ENCODE measurements at places on chromosomes 13 and 19.

- DNase-seq, result peak; percentile 62
Observed at GRCh38 chr19:1088416-1089010, 6.7 kb downstream of the POLR2E start.

- DNase-seq, result no peak
Observed at GRCh38 chr19:10430505-10431253, 10.3 kb downstream of the PDE4A start.

GRCh38 chr13:84821261-84821660, 939.0 kb upstream of the SLITRK1 start:
- DNase-seq, result no peak

DNA sequence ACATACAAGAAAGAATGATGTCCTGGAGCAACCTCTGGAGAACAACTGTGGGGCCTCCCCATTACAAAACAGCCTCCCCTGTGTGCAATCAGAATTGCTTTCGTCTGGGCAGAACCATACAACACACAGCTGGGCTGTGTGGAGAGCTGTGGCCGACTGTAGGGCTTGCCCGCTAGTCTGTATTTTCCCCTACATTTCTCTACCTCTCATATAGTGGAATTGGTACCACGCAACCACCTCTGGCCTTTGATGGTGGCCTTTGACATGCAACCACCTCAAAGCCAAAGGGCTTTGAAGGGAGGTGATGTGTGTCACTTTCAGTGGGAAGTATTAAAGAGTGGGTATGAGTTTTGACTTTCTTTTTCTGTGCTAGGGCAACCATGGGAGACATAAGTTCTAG, 34.0 kb downstream of the GARRE1 start:
- DNase-seq, result no peak

- peak; percentile 93 for DNase-seq
Observed at GRCh38 chr19:42295831-42296525, 6.0 kb upstream of the PRR19 start.

DNA sequence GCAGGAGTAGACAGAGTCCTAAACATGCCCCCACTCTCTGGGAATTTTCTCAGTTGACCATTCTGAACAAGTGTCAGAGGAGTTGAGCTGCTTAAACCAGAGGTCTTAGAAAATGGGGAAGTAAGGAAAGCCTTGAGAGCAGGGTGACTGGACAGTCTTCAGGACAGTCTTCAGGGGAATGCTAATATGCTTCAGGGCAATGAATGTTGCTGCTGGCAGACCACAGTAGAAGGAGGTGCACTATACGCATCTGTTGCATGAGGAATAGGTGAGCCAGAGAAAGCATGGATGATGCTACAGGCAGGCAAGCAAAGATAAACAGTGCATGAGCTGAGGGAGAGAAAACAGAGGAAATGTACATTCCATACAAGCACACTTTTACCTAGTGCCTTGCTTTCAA, 196.6 kb upstream of the GPR12 start:
- no peak for DNase-seq

GRCh38 chr19:49331616-49332055, 3.6 kb upstream of the CD37 start:
- peak; percentile 65 for DNase-seq

GRCh38 chr13:109840201-109840892, 54.0 kb upstream of the IRS2 start:
- no peak for DNase-seq

DNA sequence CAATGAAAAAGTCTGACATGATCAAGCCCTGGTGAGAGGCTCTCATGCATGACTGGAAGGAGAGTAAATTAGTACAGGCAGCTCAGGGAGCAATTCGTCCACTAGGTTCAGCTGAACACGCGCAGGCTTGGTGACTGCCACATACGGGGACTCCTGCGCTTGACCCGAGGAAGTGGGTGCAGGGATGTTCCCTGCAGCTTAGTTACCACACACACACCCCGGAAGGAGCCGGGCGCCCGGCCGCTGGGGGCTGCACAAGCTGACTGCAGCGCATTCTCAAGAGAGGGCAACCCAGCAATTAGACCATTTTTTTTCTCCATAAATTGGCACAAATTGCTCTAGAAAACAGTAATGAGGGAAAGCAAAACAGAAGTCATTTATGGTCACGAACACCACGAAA, 23.0 kb upstream of the MIER2 start:
- no peak for DNase-seq

DNA sequence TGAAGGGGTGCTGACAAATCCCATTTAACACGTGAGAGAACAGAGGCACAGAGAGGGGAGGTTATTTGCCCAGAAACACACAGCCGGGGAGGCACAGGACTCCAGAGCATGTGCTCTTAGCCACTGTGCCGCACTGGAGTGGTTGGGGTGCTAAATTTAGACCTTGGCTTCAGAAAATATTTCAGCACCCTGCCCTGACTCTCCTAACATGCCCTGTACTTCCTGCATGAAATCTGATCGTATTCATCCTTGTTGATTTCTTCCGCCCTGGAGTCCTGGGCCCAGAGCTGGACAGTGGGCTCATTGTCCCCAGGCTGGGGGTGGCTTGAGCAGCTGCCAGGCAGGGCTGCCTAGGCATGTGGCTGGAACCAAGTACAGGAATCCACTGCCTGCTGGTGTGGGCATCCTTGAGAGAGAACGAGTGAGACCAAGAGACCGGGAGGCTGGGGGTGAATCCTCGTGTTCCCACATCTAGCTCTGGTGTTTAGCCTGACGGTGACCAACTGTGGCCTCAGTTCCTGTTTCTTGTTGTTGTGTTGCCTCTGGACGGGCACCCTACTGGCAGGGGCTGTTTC, 5.3 kb downstream of the SLC27A1 start:
- no peak for DNase-seq

DNA sequence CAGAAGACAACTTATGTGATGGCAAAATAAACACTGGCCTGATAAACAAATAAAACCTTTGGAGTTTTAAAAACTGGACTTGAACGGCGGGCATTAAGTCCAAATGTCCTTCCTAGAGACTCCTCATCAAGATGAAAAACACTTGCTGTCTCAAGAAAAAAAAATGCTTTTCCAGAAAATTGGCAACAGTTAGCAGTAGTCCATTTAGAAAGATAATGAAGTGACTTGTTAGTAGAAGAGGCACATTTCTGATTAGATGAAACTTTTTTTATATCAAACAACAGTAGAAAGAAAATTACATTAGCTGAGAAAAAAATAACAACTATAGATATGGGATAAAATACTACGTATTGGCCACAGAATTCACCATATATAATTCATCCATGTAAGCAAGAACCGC, 1750.7 kb upstream of the PCDH20 start:
- DNase-seq, result no peak

- DNase-seq, result no peak
Observed at GRCh38 chr13:96388598-96388997, 298.7 kb downstream of the HS6ST3 start.

DNA sequence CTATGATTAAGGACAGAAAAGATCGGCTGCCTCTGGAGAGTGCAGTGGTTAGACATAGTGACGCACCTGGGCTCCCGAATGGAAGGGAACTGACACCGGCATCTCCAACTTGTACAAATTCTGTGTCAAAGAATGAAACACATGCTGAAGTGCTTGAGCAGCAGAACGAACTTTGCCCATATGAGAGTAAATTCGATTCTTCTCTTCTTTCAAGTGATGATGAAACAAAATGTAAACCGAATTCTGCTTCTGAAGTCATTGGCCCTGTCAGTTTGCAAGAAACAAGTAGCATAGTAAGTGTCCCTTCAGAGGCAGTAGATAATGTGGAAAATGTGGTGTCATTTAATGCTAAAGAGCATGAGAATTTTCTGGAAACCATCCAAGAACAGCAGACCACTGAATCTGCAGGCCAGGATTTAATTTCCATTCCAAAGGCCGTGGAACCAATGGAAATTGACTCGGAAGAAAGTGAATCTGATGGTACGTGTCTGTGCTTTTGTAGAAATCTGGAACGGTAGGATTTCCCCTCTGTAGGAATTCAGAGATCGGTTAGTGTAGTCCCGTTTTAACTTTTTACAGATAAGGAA, 16.9 kb downstream of the ERCC5 start:
- DNase-seq, result no peak

DNA sequence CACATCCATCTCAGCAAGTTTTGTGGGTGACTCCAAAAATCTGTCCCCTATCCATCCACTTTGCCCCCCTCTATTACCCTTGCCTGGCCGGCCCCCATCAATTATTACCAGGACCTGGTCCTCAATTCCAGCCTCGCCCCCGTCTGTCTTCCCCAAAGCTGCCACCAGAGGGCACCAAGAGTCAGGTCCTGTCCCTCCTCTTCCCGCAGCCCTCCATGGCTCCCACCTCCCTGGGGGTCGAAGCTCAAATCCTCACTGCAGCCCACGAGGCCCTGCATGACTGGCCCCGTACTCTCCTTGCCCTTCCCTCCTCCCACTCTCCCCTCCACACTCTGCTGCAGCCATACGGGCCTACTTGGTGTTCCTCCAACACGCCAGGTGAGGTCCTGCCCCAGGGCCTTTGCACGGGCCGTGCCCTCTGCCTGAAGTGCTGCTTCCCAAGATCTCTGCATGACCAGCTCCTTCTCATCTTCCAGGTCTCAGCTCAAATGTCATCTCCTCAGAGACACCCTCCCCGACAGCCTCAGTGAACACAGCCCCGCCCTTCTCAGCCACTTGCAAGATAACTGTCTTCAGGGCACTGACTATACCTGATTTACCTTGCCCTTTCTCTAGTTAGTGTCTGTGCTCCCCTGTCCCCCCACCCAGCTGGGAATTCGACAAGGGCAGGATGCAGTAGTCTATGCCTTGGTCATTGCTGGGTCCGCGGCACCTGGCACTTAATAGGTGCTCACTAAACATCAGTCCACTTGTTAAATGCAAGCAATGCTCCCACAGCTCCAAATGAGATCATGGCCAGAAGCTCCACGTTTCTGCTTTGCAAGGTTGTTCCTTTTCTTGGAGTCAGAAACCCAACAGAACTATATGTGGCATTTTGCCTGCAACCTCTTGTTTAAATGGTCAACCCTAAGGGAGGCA, 16.8 kb upstream of the SEMA6B start:
- peak; percentile 77 for DNase-seq

DNA sequence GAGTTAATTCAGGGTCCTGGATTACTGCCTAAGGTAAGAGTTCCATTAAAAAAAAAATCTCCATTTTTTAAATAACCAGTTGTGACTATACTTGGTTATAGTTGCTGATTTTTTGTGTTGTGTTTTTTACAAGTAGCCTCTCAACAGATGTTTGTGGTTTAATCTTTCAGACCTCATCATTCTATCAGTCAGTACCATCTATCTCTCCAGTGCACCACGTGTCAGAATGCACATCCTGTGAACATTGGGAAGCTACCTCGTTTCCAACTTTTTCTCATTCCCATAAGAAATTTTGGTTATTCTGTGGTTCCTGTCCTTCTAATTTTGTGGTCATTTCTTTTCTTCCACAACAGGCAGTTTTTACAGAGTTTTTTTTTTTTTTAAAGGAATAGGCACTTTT, 39.2 kb downstream of the WDFY2 start:
- no peak for DNase-seq

DNA sequence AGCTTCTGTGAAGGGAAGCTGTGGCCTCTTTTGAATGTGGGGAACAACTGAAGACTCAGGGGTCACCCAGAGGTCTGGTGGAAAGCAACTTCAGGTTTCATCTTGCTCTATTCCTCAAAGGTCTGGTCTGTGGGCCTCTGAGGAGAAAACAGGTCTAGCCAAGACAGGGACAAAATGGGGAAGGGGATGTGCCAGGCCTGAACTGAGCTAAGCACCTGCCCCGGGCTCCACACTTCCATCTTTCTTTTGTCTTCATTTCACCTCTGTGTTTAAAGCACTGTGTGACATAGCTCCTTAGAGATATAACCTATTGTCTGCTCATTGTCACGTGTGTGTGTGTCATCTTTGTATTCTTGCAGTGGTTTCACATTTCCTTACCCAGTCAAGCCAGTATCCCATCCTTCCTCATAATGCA, 19.9 kb upstream of the GDF15 start:
- DNase-seq, result no peak

DNA sequence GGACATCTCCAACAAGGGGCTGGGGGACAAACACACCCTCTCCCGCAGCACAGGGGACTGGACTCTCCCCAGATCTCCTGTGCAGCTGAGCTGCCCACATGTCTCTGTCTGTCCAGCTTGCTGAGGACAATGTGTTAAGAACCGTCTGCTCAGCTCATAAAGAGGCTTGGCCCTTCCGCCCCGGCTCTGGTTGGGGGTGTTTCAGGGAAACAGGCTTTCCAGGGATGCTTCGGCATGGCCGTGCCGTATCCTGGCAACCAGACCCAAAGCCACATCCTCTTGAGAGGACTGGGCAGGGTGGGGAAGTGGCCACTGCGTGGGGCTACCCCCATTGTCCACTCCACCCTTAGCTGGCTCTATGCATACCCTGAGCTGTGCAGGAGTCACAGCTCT, 41.1 kb upstream of the CHST8 start:
- no peak for DNase-seq

DNA sequence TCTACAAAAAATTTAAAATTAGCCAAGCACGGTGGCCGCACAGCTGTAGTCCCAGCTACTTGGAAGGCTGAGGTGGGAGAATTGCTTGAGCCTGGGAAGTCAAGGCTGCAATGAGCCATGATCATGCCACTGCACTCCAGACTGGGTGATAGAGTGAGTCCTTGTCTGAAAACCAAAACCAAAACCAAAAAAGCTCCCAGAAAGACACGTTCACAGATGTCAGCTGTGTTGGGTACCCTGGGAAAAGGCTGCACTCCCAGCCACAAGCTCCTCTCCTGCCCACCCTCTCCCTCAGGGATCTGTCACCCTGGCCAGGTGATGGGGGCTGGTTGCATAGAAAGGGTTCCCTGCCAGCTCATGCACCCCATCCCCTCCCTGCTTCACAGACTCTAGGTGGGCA, 53.3 kb downstream of the RNF6 start:
- DNase-seq, result no peak

DNA sequence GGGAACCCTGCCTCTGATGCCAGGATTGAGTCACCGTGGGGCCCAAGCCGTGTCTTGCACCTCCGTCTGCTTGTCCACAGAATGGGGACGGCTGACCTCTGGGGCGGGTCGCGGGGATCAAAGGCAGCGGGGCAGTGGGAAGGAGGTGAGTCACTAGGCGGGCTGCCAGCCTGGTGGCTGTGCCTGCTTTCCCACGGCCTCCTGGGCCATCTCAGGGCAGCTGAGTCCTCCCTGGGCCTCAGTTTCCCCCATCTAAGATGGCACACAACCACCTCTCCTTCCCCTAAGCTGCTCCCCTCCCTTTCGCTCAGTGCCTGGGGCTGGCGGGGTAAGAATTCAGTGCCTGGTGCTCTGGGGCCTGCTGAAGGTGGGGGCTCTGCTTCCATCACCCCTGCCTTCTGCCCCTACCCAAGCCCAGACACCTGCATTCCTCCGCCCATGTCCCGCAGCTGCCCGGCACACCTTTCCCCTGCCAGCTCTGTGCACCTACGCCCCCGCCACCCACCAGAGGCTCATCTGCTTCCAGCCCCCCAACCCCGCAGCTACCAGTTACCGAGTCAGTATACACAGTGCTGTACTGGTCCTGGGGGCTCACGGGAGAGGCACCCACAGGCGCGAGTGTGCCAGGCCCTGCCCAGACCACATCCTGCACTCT, 3.5 kb downstream of the MKNK2 start:
- DNase-seq, result peak; percentile 49
